Activated CD4-positive, alpha-beta T cell treated with anti-CD3 and anti-CD28 coated beads, Interleukin-2, amount 50 U/mL, for 4 hours (primary cell): ENCODE measurements at places on chromosomes 7 and 10.

DNA sequence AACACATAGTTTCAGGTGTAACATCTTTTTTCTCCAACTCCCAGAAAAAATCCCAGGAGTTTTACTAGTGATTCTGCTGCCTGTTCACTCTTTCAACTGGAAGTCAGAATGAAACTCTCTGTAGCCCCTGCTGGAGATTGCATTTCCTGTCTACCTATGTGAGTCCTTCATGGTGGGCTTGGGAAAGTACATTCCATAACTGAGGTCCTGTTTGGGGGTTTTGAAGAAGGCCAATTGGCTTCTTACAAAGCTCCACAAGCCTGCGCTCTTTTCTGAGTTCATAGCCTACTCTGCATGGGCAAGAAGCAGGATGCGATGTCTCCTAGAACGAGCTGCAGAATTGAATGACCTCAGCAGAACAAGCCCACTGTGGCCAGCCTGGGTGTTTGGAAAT lies 86.7 kb downstream of the LYZL2 start:
- no peak for DNase-seq

DNA sequence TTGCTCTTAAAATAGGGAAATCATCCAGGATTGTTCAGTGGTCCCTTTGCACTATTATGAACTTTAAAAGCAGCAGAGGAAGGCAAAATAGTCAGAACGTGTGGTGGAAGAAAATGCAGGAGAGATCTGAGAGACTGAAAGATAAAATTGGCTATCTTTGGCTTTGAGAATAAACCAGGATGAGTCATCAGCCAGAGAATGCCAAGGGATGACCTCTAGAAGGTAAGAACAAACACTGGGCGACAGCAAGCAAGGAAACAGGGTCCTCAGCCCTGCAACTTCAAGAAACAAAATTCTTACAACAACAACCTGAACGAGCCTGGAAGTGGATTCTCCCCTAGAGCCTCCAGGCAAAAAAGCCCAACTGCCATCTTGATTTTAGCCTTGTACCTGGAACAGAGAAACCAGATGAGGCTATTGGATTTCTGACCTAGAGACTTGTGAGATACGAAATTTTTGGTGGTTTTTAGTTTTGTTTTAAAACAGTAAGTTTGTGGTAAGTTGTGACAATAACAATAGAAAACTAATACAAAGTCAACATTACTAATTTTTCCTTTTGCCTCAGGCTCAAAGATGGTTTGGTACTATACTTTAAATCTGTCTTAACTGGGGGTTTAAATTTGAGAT lies 130.2 kb upstream of the CNTNAP2 start:
- DNase-seq: no peak

DNA sequence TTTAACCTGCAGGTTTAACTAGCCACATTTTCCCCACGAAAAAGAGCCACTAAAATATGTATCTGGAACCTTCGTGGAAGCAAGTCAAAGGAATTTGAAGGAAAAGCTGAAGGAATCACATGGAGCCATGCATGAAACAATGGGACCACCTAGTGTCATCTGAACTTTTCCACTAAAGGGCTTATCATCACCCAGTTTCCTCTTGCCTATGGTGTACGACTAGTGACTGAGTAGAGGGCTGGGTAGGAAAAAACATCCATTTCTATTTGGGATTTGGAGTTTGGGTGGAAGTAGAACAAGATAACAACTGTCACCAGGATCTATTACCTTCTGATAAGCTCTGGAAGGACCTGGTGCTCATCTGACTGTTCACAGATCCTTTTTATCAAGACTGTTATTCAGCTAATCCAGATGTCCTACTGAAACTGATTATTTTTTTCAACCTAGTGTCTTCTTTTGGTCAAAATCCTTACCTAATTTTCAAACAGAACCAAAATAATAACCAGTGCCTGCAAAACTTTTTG lies 153.2 kb upstream of the COL1A2 start:
- DNase-seq: no peak

- DNase-seq: no peak
These were observed 43.7 kb upstream of the CCDC6 start for GRCh38 chr10:59950105-59950504.

- DNase-seq: no peak
These were observed 164.0 kb downstream of the SLC25A13 start for GRCh38 chr7:96157856-96158255.

DNA sequence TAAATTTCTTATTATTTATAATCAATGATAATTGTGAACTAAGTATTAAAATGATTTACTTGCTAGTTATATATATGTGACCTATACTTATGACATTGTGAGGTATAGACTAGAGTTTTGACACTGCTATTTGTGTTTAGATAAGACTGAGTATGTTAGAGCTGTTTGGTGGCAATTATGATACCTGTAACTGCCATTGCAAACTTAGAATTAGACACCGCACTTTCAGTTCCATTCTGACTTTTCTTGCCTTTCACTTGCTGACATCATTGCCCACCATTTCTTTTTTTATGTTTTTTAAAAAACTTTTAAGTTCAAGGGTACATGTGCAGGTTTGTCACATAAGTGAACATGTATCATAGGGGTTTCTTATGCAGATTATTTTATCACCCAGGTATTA lies 214.5 kb downstream of the MBL2 start:
- DNase-seq: no peak

- peak; percentile 21 for DNase-seq
These were observed 10.7 kb downstream of the APBB1IP start for GRCh38 chr10:26448706-26449435.

- DNase-seq: no peak
These were observed 133.7 kb downstream of the PTPRZ1 start for GRCh38 chr7:122006687-122007086.

DNA sequence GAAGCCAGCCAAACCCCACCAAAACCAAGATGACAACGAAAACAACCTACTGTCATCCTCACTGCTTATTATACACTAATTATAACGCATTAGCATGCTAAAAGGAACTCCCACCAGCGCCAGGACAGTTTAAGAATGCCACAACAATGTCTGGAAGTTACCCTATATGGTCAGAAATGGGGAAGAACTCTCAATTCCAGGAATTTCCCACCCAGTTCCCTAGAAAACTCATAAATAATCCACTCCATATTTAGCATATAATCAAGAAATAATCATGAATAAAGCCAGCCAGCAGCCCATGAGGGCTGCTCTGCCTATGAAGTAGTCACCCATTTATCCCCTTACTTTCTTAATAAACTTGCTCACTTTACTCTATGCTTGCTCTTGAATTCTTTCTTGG lies 20.8 kb downstream of the MICU1 start:
- DNase-seq: no peak

GRCh38 chr10:132204781-132205473 lies 18.2 kb downstream of the DPYSL4 start:
- DNase-seq: no peak

GRCh38 chr10:92892691-92893054 lies 44.4 kb downstream of the EXOC6 start:
- no peak for DNase-seq

DNA sequence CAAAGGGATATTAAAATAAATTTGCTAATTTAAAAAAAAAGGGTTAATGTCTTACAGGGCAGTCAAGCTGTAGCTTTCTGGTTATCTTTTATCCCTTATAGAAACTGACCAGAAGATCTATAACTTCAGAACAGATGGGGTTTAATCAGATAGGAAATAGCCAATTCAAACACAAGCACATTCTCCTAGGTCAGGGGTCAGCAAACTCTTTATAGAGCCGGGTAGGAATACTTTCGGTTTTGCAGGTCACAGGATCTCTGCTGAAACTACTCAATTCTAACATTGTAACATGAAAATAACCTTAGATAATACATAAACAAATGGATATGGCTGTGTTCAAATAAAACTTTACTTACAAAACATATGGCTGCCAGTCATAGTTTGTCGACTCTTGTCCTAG lies 479.8 kb downstream of the ADRA2A start:
- DNase-seq: no peak

GRCh38 chr10:24428410-24428782 lies 219.5 kb downstream of the KIAA1217 start:
- no peak for DNase-seq

DNA sequence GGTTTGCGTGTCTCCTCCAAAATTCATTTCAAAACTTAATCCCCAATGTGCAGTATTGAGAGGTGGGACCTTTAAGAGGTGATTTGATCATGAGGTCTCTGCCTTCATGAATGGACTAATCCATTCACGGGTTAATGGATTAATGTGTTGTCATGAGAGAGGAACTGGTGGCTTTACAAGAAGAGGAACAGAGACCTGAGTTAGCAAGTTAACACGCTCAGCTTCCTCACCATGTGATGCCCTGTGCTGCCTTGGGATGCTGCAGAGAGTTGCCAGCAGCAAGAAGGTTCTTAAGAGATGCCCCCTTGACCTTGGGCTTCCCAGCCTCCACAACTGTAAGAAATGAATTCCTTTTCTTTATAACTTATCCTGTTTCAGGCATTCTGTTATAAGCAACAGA lies 3.7 kb upstream of the TCTN3 start:
- no peak for DNase-seq

DNA sequence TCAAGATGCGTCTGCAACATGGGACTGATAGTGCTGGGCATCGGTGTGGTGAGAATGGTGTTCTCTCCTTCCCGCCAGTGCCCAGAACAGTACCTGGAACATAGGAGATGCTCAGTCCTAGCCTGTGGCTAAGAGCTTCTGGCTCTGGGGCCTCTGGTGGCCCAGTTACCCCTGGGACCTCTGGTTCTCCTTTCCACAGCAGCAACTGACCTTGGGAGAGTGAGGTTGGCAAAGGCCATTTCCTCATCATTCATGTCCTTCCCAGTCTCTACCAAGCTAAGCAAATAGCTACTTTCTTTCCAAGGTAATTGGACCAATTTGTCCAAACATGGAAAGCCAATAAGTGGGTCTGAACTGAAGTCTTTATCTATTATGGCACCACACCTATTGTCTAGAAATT lies 11.6 kb upstream of the GOLGA7B start:
- DNase-seq: no peak

- no peak for DNase-seq
These were observed 77.0 kb upstream of the SEMA3A start for GRCh38 chr7:84271543-84271942.

- DNase-seq: no peak
These were observed 24.4 kb upstream of the C10orf67 start for GRCh38 chr10:23368816-23369640.

DNA sequence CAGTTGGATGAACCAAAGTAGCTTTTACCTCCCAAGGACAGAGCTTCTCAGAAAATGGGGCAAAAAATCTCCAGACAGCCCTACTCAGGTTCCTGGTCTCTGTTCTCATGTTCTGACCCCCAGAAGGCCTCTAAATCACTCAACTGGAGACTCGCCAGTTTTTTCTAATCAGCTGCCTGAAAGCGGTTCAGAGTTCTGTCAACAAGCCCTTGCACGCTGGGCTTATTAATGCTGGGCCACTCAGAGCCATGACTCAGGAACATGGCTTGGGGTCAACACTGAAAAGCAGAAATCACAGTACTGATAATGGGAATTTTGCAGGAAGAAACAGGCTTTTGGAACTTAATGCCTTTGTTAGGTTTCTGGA lies 15.3 kb downstream of the ECHDC3 start:
- DNase-seq: no peak

DNA sequence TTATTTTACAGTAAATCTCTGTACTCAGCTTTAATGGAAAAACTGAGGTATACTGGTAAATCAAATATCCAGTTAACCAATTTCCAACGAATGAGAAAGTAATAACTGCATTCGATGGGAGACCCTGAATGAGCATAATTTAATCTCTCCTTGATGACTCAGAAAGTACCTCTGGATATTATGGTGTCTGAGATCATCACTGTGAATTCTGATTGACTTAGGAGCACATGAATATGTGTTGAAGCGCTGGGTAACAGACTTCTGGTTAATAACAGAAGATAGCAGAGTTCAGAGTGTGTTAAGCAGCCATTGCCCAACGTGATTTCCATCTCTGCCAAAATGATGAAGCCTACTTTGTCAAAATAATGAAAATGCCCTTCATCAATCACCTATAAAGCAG lies 116.6 kb downstream of the NRP1 start:
- DNase-seq: no peak

- no peak for DNase-seq
These were observed 5.7 kb upstream of the TAS2R40 start for GRCh38 chr7:143216151-143216550.

DNA sequence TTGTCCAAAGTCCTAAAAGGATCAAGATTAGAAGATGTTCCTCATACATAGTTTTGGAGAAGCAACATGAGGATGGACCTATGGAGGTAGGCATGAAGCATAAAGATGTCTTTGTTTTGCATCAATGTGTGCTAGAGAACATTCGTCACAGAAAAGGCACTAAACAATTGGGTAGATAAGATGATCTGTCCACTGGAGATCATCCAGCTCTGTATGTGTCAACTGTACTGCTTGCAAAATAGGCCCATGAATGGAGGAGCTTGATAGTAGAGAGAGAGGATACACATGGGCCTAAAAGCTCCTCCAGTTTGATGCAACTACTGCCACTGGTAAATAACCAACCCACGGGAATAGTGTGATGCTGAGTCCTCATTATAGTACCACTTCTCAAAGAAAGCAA lies 286.4 kb upstream of the HGF start:
- DNase-seq: no peak

- peak; percentile 75 for DNase-seq
These were observed 14.3 kb downstream of the ZNF282 start for GRCh38 chr7:149209518-149210269.

- no peak for DNase-seq
These were observed 296.9 kb downstream of the TNS3 start for GRCh38 chr7:47284691-47285635.

- DNase-seq: no peak
These were observed 38.1 kb downstream of the RTKN2 start for GRCh38 chr10:62230344-62231121.

- DNase-seq: no peak
These were observed 431.8 kb upstream of the FZD8 start for GRCh38 chr10:36073796-36074345.

GRCh38 chr10:71581376-71581775 lies 138.2 kb downstream of the C10orf105 start:
- DNase-seq: no peak

DNA sequence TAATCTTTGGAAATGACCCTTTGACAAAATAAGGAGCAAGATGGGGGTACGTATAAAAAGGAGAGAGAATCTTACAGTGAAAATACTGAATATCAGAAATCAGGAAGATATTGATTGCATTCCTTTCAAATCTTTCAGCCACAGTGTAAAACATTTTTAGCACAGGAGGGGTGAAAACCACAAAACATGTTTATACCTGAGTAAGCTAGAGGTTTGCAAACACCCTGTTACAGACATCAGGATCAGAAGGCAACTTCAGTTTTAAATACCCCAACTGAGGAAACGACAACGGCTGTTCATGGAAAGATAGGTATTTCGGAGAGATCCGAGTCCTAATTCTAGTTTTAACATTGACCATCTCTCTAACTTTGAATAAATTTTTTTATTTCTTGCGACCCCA lies 69.1 kb upstream of the ITGB1 start:
- no peak for DNase-seq

- no peak for DNase-seq
These were observed 66.8 kb upstream of the SEPHS1 start for GRCh38 chr10:13414855-13415254.

- DNase-seq: peak; percentile 93
These were observed at the start of gene VSIR for GRCh38 chr10:71773221-71773971. TSS of gene VSIR (minus strand) at chr10:71773520. CDS start at chr10:71773439, 81 bp downstream.
